ENCODE measurements at places on chromosomes 7 and 10.

DNA sequence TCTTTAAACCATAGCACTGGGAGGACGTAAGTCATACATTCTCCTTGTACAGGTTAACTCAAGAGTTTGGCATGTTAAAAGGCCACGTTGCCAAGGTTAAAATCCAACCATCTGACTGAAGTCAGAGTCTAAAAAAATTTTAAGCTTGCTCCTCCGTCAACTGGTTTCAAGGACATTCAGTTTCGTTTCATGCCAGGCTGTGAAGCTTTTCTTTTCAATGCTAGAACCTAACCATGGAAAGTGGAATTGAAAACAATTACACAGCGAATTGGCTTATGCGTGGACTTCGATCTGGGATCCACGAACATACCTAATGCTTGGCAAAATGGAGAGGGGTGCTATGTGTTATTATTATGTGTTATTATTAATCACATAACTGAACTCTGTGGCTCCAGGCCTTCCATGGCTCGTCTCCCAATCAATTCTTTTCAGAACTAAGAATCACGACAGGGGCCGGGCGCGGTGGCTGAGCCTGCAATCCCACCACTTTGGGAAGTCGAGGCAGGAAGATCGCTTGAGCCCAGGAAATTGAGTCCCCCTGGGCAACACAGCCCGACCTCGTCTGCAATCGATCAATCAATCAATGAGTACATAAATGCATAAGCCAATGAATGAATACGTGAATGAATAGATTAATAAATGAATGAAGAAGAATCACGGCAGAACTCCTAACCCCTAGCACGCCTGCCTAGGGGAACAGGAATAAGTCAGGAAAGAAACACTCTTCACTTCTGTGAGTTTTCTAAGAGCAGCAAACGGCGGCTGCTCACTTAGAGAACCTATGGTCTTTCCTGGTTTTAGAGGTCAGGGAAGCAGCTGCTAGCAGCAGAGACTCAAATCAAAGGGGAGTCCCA, 733 bp upstream of the ARL5B start:
- DNase-seq, result peak; percentile 38

- DNase-seq, result no peak
Measured at GRCh38 chr10:69897432-69897831, 95.7 kb downstream of the COL13A1 start.

- DNase-seq, result no peak
Measured at GRCh38 chr7:14841869-14842268, 60.7 kb downstream of the DGKB start.

GRCh38 chr10:118980870-118981269, 48.6 kb upstream of the NANOS1 start:
- no peak for DNase-seq

GRCh38 chr10:70551971-70552422, 50.5 kb downstream of the PRF1 start:
- no peak for DNase-seq

- DNase-seq, result no peak
Measured at GRCh38 chr7:105678811-105679495, 97.7 kb upstream of the EFCAB10 start.

- no peak for DNase-seq
Measured at GRCh38 chr7:100166317-100166940, 2.0 kb downstream of the GAL3ST4 start.

GRCh38 chr10:114539623-114540022, 118.5 kb downstream of the ABLIM1 start:
- no peak for DNase-seq

- DNase-seq, result no peak
Measured at GRCh38 chr7:47893238-47893637, 55.0 kb downstream of the PKD1L1 start.

Measured in NCI-H146 (cell line).